Thymus (tissue), 14 donors: ENCODE measurements at places on chromosomes 5 and 9. TPM values are rescaled to one million over a fixed set of nuclear protein-coding genes. Genes with fewer than 3 reads are reported as not detected.

The DMRT3 gene
- total RNA-seq, result 0.05 TPM

The INSL4 gene
- total RNA-seq, result 0.05 TPM

The FAXDC2 gene
- 2.9 TPM for total RNA-seq

The UAP1L1 gene
- 1.9 TPM for total RNA-seq

The FOXD4 gene
- 0.38 TPM for total RNA-seq

The WNK2 gene
- 12.5 TPM for total RNA-seq

The AFAP1L1 gene
- total RNA-seq, result 8.0 TPM

The SLC46A2 gene
- total RNA-seq, result 24.6 TPM

The TTF1 gene
- total RNA-seq, result 24.9 TPM

The ZNF618 gene
- total RNA-seq, result 1.8 TPM

The CAMK4 gene
- total RNA-seq, result 107 TPM

The TSSK1B gene
- total RNA-seq, result 0.05 TPM

The ABCA1 gene
- total RNA-seq, result 14.6 TPM

The MARVELD2 gene
- 3.5 TPM for total RNA-seq

The MAMDC4 gene
- 1.3 TPM for total RNA-seq

The ENG gene
- total RNA-seq, result 1.7 TPM

The WNT8A gene
- 0.05 TPM for total RNA-seq

The LCN12 gene
- 4.2 TPM for total RNA-seq

The ST6GALNAC4 gene
- total RNA-seq, result 8.5 TPM

The CTSL gene
- total RNA-seq, result 117 TPM

The PCDHB9 gene
- 0.19 TPM for total RNA-seq

The PCDHGB7 gene
- total RNA-seq, result 0.85 TPM

The CCDC180 gene
- 1.6 TPM for total RNA-seq

The PDZD2 gene
- total RNA-seq, result 4.4 TPM

The BRINP1 gene
- 1.2 TPM for total RNA-seq

The TMEM232 gene
- total RNA-seq, result 2.0 TPM

The IFNK gene
- total RNA-seq, result not detected

The PROB1 gene
- 0.76 TPM for total RNA-seq
